Dermis microvascular lymphatic vessel endothelial cell (primary cell): ENCODE measurements at places on chromosomes 11 and 22. TPM values are rescaled to one million over a fixed set of nuclear protein-coding genes. Genes with fewer than 3 reads are reported as not detected.

NFAM1 gene
- under 0.01 TPM in 1 of 2 replicates, not detected in the other for total RNA-seq

VSIG10L2 gene
- total RNA-seq, result not detected in 2 replicates

C11orf52 gene
- 0.13 and 0.39 TPM in 2 replicates for total RNA-seq

RHOD gene
- 16.9 and 24.0 TPM in 2 replicates for total RNA-seq

APOC3 gene
- total RNA-seq, result not detected in 2 replicates

MYOD1 gene
- not detected in 2 replicates for total RNA-seq

OR51V1 gene
- total RNA-seq, result not detected in 2 replicates

MYO18B gene
- under 0.01 TPM in 2 replicates for total RNA-seq

DENND6B gene
- 0.64 and 1.9 TPM in 2 replicates for total RNA-seq

APOBEC3C gene
- total RNA-seq, result 0.64 and 0.76 TPM in 2 replicates

PAK1 gene
- total RNA-seq, result 0.25 and 0.51 TPM in 2 replicates

CASP5 gene
- not detected in 2 replicates for total RNA-seq

ESAM gene
- total RNA-seq, result 20.1 and 29.3 TPM in 2 replicates

RNH1 gene
- total RNA-seq, result 210 and 302 TPM in 2 replicates
